Activated T-helper 1 cell treated with anti-CD3 and anti-CD28 coated beads, Interleukin-2, amount 50 U/mL, for 16 hours (primary cell): ENCODE measurements at places on chromosomes 4 and X.

DNA sequence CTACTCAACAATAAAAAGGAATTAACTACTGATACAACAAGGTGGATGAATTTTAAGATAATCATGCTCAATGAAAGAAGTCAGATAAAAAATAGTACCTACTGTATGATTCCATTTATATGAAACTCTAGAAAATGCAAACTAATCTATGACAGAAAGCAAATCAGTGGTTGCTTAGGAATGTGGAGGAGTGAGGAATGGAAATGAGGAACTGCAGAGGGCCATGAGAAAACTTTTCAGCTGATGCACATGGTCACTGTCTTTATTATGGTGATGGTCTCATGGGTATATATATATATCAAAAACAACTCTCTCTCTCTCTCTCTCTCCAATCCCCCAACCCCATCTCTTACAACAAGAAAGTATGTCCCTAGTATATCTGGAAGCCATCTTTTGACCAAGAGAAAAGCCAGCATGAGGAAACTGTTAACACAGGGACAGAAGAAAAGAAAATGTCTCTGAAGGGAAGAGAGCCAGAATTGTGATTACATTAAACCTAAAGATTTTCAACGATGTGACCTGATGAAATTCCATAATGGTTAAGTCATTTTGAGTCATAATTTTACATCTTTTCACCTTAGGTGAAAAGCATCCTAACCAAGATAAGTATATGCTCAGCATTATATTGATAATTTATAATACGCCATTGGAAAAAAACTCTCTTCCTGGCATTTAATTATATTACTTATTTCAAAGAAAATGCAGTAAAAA lies 8.5 kb upstream of the NFKB1 start:
- DNase-seq: no peak

GRCh38 chr4:6217716-6218381 lies 17.5 kb upstream of the JAKMIP1 start:
- DNase-seq: no peak

- DNase-seq: no peak
Observed at GRCh38 chrX:140501321-140501720, 3.5 kb downstream of the SOX3 start.

DNA sequence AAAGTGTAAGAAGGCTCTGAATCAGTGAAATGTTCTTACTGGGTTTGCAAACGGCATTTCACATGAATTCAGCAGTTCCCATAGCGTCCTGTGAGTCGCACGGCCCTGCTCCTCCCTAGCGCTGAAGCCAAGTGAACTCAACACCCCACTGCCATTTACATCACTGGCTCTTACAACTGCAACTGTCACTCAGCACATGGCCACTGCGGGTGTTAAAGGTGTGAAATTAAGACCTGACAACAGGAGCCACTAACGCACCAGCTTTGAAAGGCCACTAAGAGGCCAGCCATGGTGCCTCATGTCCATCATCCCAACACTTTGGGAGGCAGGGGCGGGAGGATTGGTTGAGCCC lies 31.7 kb downstream of the RNF212 start:
- no peak for DNase-seq

DNA sequence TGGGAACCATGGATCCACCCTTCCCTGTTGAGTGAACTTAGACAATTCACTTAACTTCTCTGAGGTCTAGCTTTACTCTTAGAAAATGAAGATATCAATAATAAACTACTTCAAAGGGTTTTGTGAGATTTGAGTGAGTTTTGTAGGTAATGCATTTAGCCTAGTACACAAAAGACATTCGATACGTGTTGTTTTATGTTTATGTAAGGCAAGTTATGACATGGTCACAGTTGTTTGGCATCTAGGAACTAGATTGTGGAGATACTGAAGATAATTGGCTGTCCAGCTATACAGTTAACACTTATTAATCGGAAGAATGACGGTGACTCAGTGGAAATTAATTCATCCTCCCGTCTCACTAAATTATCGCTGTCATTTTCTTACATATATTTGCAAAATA lies 1781.1 kb upstream of the TENM3 start:
- DNase-seq: no peak

GRCh38 chr4:142574306-142574705 lies 271.8 kb downstream of the INPP4B start:
- DNase-seq: no peak

- no peak for DNase-seq
Observed at GRCh38 chr4:40462326-40462725, 127.2 kb downstream of the CHRNA9 start.

DNA sequence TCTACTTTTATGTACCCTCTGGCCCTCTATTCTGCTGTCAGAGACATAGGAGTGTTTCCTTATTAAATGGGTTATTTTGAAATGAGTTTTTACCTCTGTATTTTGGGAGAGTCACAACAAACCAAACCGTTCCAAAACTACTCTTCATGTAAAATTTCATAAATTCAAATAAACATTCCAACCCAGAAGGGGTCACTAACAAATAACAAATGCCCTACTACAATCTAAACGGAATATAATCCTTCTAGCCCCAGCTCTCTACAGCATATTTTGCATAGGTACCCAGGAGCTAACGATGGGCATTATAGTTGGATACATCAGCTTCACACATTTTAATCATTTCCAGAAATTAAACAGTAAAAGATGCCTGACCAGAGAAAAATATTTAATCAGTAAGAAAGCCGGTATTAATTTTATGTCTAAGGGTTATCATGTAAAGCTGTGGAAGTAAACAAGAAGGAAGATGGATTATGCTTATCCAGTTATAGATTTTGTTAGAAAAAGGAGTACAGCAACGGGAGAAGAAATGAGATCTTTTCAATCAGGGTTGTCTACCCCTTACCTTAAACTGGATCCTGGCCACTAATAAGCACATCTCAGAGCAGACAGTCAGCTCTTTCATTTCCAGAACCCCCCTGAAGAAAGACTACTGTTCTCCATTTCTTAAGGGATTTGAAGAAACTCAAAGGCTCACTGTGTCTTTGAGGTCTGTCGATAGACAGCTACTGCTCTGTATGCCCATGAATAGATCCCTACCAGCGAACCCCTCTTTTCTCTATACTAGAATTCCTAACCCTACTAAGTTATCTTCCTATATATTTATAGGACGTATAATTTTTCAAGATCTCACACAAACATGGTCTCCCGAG lies 1.2 kb downstream of the UGDH start:
- no peak for DNase-seq

DNA sequence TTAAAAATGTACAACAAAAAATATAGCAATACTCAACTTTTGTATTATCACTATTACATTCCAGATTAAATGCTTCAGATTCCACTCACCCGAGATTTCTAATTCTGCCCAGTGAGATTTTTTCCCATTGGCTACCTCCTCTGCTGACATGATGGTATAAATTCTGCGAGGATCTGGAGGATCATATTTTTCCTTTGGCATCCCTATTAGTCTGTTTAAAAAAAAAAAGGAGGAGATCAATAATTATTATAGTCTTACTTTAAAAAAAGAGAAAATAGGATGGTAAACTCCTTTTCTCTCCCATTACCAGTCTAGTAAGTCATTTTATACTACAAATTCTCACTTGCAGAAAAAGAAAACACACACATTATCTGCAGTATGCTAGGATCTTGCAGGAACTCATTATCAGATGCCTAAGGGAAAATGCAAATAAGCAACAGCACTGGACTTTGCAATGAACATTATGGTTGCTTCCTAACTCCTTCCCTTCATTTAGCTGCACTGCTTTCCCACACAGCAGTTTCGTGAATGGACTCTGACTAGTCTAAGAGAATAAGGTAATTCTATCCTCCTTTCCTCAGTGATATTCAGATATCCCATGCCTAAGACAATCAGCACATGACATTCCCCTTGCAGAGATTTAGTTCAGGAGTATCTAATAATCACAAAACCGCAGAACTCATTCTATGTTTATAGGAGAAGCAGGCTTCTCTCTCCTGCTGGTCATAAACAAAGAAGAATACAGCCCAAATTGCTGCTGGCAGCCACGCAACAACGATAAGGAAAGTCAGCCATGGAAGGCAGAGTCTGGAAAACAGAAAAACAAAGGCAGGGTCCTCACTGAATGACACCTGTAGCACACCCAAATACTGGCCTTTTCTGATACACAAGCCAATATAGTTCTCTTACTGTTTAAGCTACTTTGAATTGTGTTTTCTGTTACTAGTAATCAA lies 42.7 kb downstream of the CNOT6L start:
- DNase-seq: no peak

DNA sequence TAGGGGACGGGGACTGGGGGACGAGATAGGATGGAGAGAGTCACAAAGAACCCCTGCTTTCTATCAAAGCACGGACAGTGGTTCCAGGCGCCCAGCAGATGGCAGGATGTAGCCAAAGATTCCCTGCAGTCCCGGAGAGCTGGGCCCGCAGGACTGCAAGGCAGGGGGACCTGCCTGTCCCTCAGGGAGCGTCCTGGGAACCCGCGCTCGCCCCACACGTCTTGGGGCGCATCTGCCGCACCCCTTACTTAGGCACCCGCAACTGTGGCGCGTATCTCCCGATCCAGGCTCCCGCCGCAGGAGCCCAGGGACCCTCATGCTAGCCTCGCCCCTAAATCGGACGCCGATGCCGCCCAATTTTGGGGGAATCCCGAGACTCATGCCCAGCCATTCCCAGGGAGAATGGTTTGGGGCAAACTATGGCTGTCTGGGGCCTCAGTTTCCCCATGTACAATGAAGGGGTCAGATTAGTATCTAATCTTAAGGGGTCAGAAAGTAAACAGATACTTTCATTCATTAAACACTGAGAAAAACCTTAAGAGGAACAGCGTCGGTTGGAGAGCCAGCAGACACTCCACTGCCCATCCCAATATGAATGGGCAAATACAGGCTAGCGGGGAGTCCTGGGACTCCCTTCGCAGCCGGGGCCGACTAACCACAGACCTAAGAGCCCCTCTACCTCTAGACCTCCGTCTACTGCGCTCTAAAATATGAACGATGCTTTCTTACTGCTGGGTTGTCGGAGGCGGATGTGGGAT lies 581 bp upstream of the STK32B start:
- DNase-seq: no peak

- DNase-seq: no peak
Observed at GRCh38 chr4:153593161-153593560, 90.9 kb upstream of the TLR2 start.

- no peak for DNase-seq
Observed at GRCh38 chr4:25172961-25173915, 13.0 kb upstream of the SEPSECS start.

DNA sequence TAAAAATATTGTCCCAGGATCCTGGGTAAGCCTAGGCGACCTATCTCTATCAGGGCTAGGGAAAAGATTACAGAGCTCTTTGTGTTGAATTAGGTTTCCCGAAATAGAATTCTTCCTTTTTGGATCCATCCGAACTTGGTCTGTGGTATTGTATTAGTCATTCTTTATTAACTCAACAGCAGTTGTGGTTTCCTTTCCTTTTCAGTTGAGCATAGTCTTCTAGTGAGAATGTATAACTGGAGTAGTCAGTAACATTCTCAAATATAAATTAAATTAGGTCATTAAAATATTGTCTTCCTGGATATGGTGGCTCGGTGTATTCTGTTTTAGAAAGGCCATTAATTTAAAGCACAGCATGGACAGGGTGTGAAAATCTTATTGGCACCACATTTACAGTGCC lies 520.4 kb downstream of the NLGN4X start:
- DNase-seq: no peak

- no peak for DNase-seq
Observed at GRCh38 chr4:71784569-71785197, 804 bp upstream of the GC start.
